Bone marrow (tissue), 2 donors: ENCODE measurements at places on chromosomes 2 and 18.

- DNase-seq = no peak
Measured at GRCh38 chr2:112629823-112630222, 15.9 kb upstream of the SLC20A1 start.

GRCh38 chr2:18800240-18800971, 211.0 kb upstream of the NT5C1B start:
- no peak for DNase-seq

DNA sequence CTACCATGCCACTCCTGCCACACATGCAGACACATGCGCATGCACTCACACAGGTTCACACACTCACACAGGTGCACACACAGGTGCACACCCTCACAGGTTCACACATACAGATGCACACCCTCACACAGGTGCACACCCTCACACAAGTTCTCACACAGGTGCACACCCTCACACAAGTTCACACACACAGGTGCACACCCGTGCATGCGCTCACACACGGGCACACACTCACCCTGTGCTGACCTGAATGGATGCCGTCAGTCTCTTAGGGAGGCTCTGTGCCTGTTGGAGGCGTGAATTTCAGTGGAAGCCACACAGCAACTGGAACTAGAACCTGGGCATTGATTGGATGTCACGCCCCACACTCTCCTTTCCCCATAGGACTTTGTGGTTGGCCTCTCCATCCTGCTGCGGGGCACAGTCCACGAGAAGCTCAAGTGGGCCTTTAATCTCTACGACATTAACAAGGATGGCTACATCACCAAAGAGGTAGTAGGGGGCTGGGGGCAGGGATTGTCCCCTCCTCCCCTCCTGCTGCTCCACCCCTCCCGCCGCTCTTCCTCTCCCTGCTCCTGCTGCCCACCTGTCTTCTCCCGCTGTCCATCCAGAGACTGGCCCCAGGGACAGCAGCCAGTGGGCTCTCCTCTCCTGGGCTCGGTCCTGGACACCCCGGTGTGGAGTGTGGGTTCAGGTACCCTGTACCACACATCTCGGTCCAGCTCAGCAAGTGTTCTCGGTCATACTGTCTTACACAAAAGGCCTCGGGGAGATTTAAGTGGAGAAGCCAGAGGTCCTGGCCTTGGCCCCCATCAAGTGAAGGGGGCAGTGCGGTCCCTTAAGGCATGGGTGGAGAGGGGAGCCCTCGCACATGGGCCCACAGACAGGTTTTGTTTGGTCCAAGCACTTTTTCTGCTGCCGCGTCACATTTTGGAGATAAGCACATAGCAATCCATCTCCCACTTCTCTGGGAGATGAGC, 21.0 kb upstream of the FAHD2A start:
- no peak for DNase-seq

GRCh38 chr2:237980751-237981150, 13.9 kb downstream of the UBE2F start:
- no peak for DNase-seq

DNA sequence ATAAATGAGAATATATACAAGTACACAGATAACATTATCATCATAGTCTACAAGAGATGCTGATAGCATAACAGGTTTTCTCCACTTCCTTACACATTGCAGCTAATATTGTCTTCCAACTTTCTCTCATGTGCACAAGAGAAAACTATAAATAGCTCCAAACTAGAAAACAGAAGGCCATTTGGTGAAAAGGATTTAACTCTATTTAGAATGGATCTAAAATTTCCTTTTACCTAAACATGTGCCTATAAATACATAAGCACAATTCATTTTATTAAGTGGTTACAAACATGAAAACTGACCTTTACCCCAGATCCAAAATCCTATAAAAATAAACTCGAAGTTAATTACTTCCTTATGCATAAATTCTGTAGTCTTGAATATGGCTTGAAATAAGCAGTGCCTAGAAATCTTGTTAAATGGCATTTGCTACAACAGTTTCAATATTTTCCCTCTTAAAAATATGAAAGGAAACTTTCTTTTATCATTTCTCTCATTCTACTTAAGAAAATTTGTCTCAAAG, 41.6 kb downstream of the SLC25A12 start:
- no peak for DNase-seq

DNA sequence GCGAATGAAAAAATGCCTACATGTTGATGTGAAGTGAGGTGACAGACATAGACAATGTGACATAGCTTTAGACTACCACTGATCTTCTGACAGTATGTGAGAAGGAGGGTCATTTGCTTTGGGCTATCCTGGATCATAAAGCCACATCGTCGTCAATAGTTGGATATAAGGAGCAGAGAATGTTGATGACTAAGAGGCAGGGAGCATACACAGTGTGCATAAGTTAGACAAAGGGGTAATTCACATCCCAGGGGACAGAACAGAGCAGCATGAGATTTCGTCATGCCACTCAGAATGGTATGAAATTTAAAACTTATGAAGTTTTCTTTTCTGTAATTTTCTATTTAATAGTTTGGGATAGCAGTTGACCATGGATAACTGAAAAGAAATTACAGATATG, 403.2 kb downstream of the DSC3 start:
- DNase-seq = no peak

GRCh38 chr18:49048396-49049020, 97.7 kb upstream of the SMAD7 start:
- no peak for DNase-seq

DNA sequence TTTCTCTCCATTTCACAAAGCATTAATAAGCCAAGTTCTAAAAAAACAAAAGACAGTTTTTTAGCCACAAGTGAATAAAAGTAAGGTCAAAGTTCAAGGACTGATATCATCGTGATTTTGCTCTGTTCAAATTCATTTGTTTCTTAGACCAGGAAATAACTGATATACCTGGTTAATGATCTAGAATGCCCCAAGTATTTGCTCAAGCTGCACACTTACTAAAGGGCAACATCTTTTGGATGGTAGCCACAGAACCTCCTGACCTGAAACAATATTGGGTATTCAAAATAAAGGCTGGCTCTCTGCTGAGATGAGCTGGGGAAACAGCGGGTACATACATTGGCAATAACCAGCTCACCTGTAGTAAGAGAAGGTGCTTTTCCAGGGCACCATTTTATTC, 314.7 kb upstream of the LYPD1 start:
- no peak for DNase-seq

DNA sequence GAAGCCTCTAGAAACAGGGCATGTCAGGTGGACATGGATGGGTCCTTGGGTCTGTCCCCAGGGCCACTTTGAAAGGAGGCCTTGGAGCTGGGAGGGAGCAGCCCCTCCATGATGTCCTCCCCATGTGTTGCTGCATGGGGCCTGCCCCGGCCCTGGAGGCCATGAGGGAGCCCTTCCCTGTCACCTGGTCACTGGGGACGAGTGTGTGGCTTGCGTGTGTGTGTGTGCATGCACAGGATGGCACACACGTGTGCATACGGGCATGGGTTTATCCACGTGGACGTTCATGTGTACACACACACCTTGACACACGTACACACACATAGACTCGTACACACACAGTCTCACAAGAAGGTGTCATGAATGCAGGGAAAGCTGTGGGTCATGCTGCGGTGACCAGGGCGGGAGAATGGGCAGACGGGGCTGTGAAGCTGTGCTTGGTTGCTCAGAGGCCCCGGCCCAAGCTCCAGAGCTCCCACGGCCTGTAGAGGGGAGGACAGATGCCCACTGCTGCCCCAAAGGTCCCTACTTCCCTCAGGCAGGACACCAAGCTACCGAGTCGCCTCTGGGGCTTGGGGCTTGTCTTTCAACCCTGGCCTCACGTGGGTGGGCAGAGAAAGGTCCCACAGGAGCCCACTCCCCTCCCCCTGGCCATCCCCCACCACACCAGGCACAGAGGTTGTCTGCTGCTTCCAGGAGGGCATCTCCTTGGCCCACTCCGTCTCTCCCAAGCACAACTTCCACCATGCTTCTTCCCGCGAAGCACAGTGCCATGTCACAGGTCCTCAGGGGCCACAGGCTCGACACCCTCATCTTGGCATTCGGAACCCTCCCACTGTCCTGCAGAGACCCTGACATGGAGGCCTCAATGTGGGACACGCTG, 42.3 kb upstream of the GPC1 start:
- DNase-seq = no peak

GRCh38 chr2:157899125-157899839, 23.2 kb upstream of the ACVR1 start:
- DNase-seq = no peak

- DNase-seq = no peak
Measured at GRCh38 chr2:150392614-150393013, 94.9 kb downstream of the RND3 start.

- DNase-seq = no peak
Measured at GRCh38 chr2:67046591-67046990, 350.5 kb upstream of the ETAA1 start.

DNA sequence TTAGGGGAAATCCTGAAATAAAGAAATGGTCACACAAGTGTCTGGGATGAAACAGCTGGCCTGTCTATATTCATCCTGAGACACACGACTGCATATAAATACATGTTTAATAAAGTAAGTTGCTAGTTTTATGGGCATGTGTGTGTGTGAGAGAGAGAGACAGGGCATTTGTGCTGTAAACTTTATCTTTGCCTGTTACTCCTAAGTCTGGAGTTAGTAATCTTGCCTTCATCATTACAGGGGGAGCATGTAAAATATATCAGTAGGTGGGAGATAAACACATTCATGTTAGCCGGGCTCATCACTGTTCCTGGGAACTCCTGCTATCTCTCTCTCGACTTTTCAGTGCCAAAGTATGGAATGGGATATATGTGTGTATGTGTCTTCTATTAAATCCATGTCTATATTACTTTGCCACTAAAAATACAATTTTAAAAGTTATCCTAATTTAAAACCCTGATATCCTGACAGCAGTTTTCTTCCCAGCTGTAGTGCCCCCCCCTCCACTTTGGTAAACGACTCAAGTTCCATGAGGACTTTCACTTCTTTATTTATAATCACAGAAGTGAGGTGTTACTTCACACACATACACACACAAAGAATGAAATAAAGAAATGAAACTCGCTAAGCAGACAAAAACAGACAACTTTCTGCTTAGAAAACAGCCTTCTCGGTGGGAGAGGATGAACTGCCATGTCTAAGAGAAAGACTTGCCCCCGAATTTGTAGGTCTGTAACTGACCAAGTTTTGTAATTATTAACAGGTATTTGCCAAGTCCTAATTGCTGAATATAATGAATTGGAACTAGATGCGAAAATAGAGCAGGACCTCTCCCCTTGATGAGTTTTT, 947 bp downstream of the ZEB2 start:
- no peak for DNase-seq
